Renal cortex interstitium (tissue), 15 donors: ENCODE measurements at places on chromosomes 12 and 14. TPM values are rescaled to one million over a fixed set of nuclear protein-coding genes. Genes with fewer than 3 reads are reported as not detected.
A peak's percentile ranks its signal among the peaks of the same experiment; 100 is the strongest.

GRCh38 chr12:13195250-13195649 lies 1.3 kb upstream of the EMP1 start:
- DNase-seq = no peak

- no peak for DNase-seq
These were observed 2.6 kb downstream of the FBRSL1 start for GRCh38 chr12:132492522-132492921.

GRCh38 chr12:96343347-96343954 lies 56.8 kb downstream of the CDK17 start:
- DNase-seq = no peak

DNA sequence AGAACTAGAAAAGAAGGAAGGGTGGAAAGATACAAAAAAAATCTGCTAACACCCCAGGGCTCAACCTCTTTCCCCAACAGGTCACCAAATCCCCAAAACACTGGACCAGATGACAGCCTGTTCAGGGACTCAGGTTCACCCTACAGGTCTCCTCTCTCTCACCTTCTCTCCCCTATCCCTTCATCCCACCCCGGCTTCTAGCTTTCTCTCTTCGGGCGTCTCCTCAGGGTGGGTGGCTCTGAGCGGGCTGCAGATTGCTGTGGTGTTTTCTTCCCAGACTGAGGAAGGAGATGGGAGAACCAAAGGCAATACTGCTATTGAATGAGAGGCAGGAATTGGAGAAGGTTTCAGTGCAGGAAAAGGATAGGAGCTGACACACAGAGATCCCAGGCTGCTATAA lies 39.3 kb downstream of the ANO2 start:
- DNase-seq = no peak

DNA sequence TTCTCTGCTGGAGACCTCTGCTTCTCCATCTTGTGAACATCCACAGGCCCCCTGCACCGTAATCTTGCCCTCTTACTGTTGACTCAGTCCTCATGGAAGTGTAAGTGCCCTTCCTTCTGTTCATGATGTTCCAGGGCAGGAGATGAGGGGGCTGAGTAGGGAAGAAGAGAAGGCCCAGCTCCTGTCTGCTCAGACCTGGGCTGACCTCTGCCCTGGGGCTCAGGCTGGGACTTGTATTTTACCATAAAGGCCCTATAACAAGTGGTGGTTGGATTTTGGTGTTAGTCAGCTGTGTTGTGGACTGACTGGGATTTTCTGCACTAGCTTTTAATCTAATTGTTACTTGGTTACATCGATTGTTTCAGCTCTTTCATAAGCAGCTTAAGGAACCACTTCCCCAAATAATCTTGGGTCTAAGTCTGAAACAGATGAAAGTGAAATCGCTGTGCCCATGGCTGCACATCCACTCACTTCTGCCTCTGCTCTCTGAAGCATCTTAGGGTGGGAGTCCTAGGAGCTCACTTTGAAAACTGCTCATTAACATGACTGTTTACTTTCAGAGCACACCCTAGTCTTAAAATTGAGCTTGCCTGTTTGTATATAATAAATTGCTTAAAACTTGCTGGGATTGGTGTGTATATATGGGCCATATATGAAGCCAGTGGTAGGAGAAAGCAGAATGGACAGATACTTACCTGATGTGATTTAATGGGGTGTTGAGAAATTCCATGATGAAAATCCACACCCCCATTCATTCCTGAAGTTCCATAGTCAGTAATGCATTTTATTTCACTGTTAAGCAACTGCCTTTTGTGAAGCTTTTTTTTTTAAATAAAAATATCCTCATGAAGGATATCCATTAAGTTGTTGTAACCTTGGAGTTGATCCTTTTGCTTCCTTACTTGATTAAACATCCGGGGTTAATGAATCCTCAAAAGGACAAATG lies 17.7 kb downstream of the C12orf71 start:
- DNase-seq = no peak

GRCh38 chr12:112979041-112979680 lies 842 bp downstream of the OAS2 start:
- no peak for DNase-seq

DNA sequence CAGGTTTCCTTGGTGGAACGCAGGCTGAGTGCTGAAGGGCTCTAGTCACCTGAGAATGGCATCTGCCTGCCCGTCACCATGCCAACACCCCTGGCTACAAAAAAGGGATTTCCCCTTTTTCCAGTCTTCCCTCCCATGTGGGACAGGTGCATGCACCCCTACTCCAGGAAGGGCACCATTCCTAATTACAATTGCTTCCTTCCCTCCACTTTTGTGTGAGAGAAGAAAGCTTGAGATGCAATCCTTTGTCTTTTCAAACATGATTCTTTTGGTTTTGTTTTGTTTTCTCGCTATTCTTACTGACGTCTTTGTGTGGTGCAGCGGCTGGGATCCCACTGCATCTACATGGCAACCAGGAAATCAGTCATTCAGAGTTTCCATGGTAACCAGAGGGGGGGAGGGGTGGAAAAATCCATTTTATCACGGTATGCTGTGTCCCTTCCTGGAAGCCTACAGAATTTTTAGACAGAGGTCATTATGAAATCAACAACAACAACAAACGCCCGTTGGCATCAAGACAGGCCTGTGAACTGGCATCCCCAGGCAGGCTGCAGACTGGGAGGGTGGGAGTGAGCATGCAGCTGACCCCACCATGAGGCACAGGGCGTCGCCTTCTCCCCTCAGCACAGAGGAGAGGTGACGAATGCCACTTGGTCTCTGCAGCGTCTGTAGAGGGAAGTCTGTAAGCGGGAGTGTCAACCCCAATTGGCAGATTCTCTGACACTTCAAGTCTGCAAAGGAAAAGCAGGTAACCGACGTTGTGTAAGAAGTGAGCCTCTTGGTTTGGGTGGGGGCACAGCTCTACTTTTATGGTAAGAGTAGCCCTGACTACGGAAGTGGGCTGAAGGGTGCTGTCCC lies 13.6 kb upstream of the GNG2 start:
- peak; percentile 60 for DNase-seq

DNA sequence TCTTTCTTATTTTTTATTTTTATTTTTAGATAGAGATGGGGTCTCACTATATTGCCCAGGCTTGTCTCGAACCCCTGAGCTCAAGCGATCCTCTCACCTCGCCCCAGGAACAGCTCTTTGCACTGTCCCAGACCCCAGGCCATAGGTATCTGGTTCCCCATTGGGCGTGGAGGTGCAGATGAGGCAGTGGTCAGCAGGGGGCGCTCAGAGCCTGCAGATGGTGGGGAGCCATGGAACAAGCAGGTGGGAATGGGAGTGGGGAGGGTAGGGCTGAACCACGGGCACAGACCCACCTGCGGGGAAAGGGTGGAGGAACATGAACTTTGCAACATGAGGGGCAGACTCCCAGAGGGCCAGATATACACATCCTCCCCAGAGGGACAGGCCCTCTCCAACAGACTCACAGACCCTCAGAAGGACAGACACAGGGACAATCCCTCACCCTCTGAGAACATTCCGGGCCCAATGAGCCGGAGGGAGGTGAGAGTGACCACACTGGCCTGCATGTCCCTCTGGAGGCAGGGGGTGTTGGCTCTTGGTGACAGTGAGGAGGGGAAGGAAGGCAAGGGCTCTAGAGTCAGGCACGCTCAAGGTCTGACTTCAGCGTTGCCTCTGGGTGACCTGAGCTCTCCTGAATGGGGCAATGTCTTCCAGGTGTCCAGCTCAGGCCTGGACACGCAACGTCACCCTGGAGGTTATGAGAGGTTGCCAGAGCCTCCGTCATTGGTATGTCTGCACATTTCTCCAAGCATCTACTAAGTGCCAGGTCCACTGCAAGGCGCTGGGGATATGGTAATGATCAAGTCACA lies 34.9 kb downstream of the KRT80 start:
- DNase-seq = peak; percentile 49

DNA sequence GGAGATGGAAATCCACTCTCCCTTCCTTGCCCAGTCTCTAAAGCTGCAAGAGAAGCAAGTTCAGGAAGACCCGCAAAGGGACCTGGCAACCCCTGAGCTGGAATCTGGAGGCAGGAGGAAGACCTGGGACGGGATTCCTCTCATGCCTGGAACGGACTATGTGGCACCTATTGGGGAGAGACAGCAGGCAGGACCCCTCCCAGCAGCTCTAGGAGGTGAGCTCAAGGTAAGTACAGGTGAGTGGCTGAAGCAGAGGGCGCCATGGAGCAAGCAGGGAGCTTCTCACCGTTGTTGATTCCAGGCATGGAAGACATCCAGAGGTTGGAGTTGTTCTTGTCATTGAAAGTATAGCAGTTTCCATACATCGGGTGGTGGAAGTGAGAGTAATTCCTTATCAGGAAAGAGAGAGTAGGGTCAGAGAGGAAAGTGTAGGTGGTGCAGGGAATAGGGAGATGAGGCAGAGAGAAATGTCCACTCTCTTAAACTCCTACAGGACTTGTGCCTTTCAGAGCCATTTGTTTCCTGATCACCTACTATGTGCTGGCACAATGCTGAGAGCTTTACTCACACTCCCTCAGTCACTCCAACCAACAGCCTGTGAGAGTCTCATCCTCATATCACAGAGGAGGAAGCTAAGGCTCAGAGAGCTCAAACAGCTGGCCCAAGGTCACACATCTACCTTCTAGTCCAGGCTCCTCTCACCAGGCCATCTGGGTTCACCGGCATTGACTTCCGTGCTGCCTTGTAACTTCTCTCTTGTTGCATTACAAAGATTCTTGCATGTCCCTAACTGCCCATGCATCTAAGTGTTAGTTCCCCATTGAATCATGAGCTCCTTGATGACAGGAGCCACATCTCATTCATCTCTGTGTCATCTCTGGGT lies 13.9 kb upstream of the TNFRSF1A start:
- no peak for DNase-seq

GRCh38 chr14:72057701-72058285 lies 125.6 kb downstream of the RGS6 start:
- no peak for DNase-seq

- DNase-seq = no peak
These were observed 353.1 kb downstream of the NAV3 start for GRCh38 chr12:78183824-78184223.

GRCh38 chr14:90242444-90242843 lies 13.9 kb upstream of the PSMC1 start:
- DNase-seq = no peak

DNA sequence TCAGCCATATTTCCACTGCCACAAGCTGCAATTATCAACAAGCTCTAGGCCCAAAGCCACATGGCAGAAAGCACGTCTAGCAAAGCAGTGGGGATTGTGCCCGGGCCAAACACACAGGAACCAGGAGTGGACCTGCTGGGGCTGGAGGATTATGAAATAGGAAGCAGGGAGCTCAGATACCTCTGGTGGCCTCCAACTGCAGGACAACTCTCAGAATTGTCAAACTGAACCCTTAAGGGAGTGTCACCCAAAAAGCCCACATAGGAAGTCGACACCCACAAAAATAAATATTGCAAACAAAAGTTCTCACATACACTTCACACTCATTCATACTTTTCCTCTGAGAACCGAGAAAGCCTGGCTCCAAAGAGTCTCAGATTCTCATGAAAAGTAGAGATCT lies 26.1 kb downstream of the KCTD10 start:
- no peak for DNase-seq

- no peak for DNase-seq
These were observed 1031.8 kb downstream of the GALC start for GRCh38 chr14:86961106-86961716.

DNA sequence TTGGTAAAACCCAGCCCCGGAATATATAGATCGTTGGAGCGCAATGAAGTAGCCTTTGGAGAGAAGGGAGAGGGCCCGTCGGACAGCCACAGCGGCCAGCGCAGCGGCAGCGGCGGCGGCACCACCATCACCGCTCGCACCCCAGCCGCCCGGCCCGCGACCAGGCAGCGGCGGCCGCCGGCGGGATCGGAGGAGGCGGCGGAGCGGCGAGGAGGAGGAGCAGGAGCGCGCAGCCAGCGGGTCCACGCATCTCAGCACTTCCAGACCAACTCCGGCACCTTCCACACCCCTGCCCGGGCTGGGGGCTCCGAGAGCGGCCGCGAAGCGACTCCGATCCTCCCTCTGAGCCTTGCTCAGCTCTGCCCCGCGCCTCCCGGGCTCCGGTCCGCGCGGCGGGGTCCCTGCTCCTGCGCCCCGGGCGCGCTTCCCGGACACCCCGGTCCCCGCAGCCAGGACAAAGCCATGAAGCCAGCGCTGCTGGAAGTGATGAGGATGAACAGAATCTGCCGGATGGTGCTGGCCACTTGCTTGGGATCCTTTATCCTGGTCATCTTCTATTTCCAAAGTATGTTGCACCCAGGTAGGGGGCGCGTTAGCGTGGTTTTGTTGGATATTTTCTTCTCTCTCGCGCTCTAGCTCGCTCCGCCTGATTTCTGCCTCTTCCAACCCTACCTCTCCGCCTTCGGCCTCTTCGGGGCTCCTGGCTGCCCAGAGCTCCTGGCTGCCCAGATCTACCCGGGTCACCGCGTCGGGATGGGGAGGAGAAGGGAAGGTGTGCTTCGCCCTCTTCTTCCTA lies 400 bp downstream of the CHST11 start:
- peak; percentile 56 for DNase-seq

DNA sequence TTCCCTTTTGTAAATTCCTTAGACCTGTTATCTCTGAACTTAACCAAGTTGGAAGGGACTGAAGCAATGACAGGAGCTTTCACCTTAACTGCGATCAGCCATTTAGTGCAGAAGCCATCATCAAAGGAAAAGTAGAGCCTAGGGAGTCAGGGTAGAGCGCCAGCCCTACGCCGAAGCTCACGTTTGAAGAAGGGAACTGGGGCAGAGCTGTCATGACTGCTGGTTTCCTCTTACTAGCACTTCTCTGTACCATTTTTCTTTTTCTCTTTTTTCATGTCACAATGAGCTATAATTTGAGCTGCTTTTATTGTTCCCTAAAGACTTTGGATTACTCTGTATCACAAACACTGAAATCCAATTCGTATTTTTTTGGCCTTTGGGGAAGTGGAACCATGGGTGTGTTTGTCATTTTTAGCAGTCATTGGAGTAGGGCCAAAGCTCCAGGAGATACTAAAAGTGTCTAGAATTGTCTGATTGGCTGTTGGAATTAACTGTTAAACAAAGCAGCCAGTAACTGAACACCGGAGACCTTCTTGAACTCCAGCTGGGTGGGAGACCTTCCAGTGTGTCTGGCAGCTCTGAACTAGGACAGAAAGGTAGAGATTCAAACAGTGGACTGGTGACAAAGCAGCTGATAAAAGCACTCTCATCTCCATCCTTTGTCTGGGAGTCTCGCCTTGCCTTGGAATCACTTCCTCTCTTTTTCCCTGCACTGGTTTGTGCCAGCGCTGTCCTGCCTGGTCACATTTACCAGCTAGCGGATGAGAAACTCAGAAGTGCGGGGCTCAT lies 9.1 kb downstream of the MTRFR start:
- no peak for DNase-seq

The DTX3 gene
- 74.5 TPM for polyA plus RNA-seq

The CLEC1A gene
- polyA plus RNA-seq = 3.6 TPM

The NEUROD4 gene
- polyA plus RNA-seq = not detected

The FAM222A gene
- 9.3 TPM for polyA plus RNA-seq

The DPY19L2 gene
- polyA plus RNA-seq = 66.4 TPM
